HFF-Myc (cell line): ENCODE measurements at places on chromosomes 7 and 10.

DNA sequence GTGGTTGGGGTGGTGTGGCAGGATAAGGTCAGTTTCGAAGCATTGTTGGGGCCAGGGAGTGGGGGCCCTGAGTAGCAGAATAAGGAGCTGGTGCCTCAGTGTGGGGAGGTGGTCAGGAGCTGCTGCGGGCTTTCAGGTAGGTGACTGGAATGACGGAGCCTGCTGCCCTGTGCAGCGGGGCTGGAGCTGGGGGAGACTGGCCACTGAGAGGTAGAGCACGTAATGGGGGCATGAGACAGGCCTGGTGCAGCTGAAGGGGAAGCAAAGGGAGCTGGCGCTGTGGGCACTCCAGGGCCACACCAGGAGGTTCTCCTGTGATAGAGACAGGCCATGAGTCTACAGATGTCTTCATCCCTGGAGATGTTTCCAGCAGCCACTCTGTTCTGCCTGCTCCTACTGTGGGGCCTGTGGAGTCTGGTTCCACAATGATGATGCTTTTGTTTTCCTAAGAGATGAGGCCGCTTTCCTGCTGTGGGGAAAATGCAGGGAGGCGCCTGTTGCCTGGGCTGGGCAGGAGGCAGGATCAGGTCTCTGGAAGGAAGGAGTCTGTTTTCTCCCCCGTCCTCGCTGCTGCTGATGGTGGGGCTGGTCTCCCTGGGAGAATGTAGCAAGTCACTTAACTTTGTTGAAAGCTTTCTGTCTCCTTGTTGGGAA lies 31.1 kb downstream of the NUB1 start:
- DNase-seq, result no peak

DNA sequence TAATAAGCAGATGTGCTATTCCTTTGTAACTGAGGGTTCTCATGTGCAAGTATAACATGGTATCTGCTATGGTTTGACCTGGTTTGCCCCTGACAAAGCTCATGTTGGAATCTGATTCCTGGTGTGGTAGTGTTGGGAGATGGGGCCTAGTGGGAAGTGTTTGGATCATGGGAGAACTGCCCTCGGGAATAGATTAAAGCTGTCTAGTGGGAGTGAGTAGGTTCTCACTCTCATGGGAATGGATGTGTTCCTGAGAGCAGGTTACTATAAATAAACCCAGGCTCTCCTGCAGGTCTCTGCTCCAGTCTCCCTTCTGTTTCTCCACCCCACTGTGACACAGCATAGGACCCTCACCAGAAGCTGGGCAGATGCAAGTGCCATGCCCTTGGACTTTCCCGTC lies 97.7 kb downstream of the ATE1 start:
- no peak for DNase-seq

DNA sequence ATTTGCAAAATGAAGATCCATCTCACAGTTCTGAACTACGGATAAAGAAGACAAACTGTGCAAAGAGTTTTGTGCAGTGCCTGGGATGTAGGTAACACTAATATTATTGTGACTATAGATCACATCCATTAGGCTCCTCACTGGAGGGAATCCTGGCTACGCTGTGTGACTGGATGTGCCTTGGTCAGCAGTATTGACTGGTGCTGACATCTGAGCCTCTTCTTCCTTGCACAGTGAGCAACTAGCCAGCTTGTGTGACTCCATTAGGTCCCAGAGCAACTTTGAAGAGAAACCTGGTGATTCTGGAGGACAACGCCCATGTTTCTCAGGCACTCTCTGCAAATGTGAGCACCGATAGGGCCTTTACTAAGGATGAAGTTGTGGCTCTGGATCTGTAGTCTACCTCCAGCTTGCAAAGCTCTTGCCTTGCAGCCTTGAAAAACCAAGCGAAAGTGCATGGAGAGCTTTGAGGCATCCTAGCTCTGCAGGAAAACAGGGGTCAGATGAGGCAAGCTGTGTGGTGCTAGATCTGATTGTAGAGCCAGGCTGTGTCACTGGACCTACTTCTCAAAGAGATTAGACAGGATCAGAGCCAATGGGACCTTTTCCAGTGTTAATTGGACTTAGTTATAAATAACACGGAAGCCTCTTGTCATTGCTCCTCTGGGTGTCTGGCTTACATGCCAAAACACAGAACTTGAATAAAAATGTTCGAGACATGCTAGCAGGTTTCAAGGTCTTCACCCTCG lies 303.6 kb upstream of the LYZL1 start:
- no peak for DNase-seq

DNA sequence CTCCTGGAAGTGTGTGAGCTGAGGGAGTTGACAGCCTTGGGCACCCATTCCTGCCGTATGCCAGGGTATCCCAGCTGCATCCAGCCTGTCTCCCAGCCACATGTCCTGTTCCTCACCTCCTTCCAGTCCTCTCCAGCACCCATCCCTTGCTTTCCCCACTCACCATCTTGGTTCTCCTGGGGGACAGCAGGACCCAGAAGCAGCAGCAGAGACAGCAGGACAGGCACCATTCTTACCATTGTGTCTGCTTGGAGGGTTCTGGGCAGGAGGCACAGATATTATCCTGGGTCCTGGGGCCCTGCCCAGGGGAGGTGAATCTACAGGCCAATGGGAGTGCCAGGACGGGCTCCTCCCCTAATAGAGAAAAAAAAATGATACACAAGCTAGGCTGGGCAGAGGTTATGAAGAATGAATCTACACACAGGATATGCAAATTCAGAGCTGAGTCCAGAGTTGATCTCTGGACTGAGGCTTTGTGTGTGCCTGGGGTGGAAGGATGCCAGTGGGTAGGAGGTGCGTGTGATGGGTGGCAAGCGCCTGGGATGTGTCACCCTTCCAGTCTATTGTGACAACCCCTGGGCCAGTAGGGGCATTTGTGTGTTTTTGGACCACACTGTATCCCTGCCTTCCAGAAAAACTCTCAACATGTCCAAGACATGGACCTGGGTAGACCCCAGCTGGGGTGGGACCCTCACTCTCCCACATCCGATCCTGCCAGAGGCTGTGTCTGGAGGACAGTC lies at the start of gene AZGP1:
Gene AZGP1, minus strand, starts transcription at position 250 of the 740 bp plus-strand sequence. Its CDS starts 11 bp downstream, at position 239.
- no peak for DNase-seq

DNA sequence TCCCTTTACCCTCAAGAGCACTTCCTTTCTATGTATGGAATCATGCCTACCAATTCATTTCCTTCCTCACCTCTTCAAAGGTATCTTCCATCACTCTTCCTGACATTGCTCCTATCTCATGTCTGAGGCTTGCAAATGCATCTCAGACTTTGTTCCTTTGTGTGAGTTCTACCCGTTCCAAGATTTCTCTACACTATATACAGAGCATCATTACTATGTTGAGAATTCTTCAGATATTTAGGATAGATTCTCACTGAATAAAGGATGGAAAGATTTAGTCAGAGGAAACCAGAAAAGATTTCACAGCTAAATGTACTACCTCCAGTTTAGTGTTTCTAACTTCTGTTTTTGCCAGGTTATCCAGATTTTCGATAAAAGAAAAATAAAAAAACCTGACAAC lies 462.7 kb downstream of the PHTF2 start:
- DNase-seq, result no peak

DNA sequence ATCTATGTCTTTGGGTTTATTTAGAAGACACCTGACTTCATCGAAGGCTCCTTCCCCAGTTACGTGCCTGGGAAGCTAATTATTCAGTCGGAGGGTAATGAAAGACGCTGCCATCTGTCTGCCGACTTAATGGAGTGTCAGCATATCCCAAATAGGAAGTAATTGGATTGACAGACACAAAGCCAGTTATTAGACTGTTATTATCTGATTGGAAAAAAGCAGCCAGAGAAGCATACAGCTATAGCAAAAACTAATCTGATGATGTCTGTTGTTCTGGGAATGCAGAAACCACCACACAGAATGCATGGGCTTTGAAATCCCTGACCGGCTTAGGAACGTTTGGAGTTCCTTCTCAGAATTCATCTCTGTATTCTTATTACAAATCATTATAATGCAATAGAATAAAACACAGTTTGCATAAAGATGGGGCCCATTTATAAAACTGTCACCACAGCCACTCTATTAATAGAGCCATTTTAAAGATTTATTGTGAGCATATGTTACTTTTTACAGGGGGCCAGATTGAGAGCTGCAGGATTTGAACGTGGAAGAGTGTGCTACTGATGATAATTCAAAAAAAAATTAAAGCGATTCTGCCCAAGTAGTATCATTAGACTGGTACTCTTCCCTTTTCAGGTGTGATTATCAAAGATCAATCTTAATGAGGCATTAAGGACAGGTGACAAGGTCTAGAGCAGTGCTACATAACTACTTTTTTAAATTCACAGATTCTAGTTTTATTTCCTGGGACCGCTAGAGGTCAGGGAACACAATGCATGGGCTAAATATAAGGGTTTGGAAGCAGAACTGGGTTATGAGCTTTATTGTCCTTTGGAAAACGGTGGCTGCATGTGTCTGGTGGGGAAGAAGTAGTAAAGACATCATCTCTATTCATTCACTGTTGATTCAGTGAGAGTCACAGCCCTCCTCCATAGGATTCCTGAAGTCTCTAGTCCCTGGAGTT lies 330.1 kb upstream of the LRGUK start:
- no peak for DNase-seq

- peak; percentile 60 for DNase-seq
These were observed 1.6 kb downstream of the ZNF746 start for GRCh38 chr7:149495785-149496641.

DNA sequence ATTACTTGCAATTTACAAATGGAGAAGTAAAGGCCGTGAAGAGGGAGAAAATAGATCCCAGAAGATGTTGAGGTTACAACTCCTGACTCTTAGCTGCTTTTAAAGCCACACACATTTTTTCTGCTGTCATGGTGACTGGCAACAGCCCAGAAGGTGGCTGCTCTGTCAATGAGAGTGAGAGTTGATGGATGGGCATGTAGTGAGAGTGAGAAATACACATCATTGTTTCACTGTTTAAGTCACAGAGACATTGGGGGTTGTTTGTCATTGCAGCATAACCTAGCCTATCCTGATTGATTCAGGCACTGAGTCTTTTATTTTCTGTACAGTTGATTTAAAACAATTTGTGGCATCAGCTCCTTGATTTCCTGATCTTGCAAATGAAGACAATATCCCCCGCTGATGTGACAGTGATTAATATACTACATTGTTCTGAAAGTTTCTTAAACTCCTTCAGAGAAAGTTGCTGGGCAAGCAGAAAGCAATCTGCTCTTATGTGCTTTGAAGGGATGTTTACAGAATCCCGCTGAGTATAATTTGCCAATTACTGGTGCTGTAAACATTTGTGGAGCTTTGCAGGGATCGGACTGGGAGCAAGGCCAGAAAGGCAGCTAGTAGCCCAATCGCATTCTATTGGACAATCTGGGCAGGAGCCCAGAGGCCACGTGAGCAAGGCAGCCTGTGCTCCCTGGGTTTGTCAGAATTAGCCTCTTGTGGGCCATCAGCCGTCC lies 229.6 kb downstream of the PRPF18 start:
- peak; percentile 47 for DNase-seq

DNA sequence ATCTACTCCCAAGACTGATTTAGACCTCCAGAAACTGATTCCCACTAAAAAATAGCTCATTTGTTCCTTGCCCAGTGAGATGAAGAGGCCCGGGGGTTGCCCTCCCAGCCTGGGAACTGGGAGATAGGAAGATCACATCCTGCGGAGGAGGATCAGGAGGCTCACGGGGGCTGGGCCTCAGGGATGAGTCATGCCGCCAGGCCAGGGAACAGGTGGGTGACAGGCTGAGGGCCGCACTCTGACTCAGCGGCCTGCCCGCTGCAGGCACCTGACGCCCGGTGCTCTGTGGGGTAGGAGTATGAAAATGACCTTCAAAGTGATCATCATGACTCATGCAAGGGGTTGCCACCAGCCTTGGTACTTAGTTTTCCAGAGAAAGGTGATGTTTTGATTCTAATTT lies 104.5 kb upstream of the ZPBP start:
- DNase-seq, result no peak

DNA sequence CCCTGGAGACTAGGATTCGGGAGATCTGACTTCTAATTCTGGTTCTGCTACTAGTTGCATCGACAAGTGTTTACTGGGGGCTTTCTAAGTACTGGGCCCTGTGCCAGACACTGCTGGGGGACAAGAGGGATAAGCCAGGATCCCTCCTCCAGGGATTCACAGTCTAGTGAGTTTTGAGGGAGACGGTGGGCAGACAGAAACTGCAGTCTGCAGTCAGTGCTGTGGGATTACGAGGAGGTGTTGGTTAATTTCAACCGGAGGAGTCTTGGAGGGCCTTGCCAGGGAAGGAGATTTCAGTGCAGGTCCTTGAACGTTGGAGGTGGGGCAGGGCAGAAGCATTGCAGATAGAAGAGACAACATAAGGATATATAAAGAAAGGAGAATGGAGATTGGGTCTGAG lies 3.5 kb upstream of the KCNH2 start:
- no peak for DNase-seq

DNA sequence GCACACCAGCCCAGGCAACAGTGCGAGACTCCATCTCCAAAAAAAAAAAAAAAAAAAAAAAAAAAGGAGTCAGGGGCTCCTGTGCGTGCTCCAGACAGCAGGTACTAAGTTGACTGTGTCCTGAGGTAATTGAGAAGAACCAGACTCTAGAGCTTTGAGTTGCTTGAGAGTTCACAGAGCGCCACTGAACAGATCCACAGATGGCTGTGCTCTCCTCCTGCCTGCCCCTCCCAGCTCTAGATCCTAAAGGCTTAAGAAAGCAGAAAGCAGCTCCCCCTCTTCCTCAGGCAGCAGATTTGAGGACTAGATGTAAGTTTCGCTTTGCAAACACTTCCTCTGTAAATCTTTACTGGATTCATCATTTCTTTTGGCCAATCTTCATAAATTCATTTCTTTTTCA lies 38.7 kb downstream of the SHH start:
- DNase-seq, result no peak

- peak; percentile 27 for DNase-seq
These were observed 21.0 kb upstream of the ABI1 start for GRCh38 chr10:26881600-26882331.

DNA sequence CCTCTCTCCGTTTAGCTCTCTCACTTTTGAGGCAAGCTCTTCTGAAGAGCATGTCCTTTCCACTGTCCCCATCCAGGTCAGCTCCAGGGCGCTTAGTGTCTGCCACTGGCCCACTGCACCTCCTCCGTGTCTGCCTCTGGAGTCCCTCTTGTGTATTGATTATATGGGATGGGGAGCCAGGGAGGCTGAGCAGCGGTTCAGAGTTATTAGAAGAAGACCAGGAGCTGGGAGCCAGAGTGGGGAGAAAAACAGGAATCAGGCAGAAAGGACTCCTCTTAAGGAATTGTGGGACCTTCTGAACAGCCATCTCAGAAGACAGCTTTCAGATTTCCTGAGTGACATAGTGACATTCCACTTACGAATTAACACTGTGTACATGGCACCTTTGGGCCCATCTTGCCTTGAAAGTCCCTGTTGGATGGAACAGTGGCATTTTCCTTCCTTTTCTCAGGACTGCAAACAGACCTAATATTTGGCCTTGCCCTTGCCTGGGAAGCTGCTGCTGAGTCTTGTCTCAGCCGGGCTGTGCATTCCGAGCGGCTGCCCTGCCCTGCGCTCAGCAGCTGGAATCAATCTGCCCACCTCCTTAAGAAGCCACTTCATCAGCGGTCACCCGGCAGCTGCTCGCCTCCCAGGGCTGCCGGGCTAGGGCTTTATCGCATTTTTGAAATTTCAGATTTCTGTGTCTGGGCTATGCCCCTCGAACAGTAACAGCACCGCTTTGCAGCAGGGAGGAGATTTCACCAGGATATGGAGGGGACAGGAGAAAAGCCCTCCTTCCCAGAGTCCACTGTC lies 81.1 kb upstream of the PRKG1 start:
- DNase-seq, result no peak

- no peak for DNase-seq
These were observed 131.6 kb downstream of the PKD1L1 start for GRCh38 chr7:47816647-47817046.
